ENCODE measurements at places on chromosomes 6 and 20.

- peak; percentile 47 for DNase-seq
Observed at GRCh38 chr20:15708984-15709598, 864.2 kb downstream of the KIF16B start.

- DNase-seq: no peak
Observed at GRCh38 chr6:119079283-119079809, 882 bp upstream of the FAM184A start.

- DNase-seq: no peak
Observed at GRCh38 chr6:28747631-28748157, 176.1 kb downstream of the TRIM27 start.

GRCh38 chr6:66825539-66825938 lies 1118.5 kb upstream of the EYS start:
- DNase-seq: no peak

- DNase-seq: no peak
Observed at GRCh38 chr6:32188381-32189068, 1.5 kb downstream of the PBX2 start.

DNA sequence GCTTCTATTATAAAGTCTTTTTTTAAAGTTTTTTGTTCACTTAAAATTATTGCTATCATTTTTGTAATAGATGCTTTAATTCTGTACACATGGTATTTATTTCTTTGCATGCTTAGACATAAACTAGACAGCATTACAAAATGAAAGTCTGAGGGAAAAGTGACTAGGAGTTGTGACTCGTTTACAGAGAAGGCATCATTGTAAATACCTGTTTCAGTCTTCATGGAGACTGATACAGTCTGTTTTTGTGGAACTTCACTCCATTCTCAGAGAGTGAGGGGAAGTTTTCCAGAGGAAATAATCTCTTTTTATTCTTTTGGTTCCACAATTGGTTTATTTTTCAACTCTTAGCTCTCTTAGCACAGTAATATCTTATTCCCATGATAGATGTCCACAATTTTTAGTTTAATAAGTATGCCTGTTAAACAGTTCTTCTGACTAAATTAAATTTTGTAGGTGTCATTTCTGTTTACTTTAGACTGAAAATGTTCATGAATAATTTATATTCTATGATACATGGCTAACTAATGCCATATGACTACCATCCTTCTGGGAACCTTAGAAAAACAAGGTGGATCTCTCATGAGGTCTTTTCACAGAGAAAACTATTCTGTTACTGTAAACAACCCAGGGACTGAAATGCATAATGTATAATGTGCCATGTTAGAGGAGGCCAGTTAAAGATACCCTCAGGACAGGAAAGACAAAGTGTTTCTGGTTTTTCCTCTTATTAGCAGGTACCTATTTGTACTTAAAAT lies 69.2 kb downstream of the MYO6 start:
- no peak for DNase-seq

DNA sequence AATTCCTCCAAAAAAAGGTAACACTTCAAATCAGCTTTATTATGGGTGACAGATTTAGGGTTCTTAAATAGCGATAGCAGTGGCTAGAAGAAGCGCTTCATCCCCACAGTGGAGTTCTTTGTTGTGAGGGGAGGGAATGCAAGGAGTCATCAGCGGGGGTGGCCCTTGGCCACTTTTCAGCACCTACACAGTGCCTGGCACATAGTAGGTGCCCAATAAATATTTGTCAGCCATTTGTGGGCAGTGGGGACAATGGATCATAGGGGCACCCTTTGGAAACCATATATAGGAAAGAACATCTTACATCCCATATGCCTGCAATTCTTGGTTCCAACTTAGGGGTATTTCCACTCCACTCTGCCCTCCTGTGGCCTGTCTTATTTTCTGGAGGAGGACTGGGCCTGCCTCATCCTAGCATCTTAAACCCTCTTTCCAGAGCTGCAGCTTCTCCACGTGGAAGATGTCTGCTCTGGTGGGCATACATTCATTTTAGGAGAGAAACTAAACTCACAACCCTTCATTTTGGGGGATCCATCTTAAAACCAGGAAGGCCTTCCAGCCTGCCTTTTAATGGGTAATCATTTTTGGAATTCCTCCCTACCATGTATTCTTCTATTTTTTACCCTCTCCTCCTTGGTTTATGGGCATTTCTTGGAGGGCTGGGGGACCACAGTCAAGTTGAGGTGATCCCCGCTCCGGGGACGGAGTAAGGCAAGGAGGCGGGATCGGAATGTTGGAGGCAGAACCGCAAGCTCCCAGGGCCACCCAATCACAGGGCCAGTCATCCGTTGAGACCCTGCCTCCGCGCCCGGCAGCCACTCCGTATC lies 2.6 kb upstream of the GPSM3 start:
- no peak for DNase-seq

GRCh38 chr6:155708100-155708499 lies 252.5 kb upstream of the NOX3 start:
- no peak for DNase-seq

DNA sequence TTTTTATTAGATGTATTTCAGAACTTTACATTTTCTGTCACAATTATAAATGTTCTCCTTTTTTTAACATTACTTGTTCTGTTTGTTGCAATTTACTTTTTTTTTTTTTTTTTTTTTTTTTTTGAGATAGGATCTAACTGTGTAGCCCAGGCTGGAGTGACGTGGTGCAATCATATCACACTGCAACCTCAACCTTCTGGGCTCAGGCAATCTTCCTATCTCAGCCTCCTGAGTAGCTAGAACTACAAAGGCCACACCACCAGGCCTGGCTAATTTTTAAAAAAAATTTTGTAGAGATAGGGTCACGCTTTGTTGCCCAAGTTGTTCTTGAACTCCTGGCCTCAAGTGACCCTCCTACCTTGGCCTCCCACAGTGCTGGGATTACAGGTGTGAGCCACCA lies 15.1 kb upstream of the MBOAT1 start:
- DNase-seq: no peak

- no peak for DNase-seq
Observed at GRCh38 chr20:25193843-25194242, 1.7 kb upstream of the ENTPD6 start.

DNA sequence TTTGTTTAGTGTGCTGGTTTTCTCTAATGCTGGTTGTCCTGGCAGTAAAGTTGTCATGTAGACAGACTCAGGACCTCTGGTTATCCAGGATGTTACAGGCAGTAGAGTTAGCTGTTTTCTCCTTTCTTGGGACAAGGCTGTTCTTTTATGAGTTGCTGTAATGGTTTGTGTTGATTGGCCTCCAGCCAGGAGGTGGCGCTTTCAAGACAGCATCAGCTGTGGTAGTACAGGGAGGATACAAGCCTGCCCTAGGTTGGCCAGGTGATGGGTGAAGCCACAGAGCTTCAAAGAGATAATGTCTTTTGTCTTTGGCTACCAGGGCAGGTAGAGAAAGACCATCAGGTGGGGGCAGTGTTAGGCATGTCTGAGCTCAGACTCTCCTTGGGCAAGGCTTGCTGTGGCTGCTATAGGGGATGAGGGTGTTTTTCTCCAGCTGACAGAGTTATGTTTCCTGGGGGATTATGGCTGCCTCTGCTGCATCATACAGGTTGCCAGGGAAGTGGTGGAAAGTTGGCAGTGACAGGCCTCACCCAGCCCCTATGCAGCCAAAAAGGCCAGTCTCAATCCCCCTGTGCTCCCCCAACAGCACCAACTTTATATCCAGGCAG lies 127.2 kb upstream of the TAB2 start:
- DNase-seq: no peak

DNA sequence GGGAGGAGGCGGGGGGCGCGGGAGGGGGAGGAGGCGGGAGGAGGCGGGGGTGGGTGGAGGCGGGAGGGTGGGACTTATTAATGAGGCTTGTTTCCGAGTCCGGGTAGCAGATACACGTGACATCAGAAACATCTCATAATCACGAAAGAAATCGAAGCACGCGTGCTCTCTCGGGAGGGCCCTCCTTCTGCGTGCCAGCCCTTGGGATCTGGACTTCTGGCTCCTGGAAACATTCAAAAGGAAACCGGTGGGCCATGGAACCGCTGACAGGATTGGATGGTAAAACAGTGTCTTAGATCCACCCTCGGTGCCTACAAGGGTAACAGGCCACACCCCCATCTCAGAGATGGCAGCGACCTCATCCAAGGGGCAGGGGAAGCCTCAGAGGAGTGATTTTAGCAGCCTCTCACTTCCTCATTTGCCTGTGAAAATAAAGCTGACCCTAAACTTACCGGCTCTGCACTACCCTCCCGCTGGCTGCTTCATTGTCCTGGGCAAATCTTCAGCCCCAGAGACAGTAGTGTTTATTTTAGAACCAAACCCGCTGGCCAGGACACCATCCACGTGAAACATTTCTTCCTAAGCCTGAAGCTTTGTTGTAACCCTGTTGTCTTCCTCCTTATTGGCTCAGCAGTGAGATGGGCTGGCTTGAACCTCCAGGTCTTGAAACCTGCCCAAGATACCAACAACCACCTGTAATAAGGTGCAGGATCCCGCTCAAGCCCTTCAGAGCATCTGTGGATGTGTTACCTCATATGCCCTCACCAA lies 97.5 kb downstream of the PSMG4 start:
- peak; percentile 58 for DNase-seq

- no peak for DNase-seq
Observed at GRCh38 chr20:62159052-62159451, 15.5 kb downstream of the SS18L1 start.

- DNase-seq: no peak
Observed at GRCh38 chr20:49979030-49979832, 3.5 kb upstream of the SNAI1 start.

- no peak for DNase-seq
Observed at GRCh38 chr6:131792091-131792496, 15.7 kb upstream of the ENPP1 start.

DNA sequence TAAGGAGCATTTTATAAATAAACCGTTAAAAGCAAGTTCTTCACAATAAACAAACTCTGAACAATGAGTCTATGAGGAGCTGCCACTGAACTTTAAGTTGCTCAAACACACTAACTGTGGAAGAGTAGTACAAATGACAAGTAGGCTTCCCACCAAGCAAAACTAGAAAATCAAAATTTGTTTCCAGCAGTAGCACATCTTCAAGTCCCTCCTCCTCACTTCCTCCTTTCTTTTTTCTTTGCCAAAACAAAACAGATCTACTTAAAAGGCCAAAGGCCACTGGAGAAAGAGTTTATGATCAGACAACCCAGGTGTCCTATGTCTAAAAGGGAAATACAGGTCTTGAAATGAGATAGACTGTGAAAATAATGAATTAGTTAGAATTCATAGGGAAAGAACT lies 17.1 kb upstream of the FAM135A start:
- no peak for DNase-seq

GRCh38 chr20:58597249-58597891 lies 53.7 kb upstream of the STX16 start:
- no peak for DNase-seq
